ENCODE measurements at places on chromosomes 5 and 9.

DNA sequence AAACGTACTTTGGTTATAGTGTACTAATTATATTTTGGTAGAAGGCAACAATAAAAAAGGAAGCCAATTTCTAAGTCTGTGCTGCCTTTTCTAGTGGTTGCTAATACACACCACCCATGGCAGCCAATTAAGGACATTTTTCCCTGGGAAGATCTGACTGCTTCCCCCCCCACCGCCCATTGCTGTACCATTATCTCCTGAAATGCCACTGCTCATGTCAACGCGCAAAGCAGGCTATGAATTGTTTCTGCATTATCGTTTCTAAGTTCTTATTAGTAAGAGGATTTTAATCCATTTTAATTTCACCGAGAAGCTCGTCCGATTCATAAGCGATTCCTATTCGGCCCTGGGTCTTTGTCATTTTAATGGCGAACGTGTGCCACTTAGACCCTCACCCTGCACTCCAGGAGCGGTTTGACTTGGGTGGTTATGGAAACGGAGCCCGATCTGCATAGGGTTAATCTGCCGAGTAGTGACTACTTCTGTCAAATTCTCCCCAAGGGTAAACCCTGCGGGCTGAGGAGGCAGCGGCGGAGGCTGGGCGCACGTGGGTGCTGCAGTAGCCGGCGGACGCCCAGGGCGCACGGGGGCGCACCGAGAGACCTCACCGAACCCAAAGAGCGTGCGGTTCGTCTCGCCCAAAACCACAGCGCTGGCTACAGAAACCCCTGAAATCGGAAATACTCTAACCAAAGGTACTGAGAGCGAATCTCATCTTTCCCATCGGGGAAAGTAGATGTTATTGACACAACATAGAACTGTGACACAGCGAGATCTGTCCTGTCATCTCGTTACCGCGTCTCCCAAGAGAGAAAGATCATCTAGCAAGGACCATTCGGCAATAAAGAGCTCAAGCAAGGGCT is 55.8 kb upstream of the SHC3 start:
- DNase-seq: peak; percentile 5

GRCh38 chr5:38608874-38609273 is 52.4 kb upstream of the LIFR start:
- DNase-seq: no peak

DNA sequence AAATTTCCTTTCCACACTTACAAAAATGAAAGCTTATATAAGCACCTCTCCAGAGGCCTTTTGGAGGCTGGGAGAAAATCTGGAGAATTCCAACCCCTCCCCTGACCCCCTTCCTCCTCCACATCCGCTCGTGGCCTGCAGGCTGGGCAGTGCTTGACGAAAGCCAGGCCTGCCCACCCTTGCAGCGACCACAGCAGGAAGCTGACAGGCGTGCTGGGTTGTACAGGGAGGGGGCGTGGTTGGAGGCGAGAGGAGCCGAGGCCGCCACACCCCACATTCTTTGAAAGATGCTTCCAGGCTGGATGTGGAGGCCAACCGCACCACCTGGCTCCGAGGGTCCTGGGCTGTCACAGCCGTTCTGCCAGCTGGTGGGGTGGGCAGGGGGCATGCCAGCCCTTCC is 47.8 kb upstream of the IER5L start:
- DNase-seq: peak; percentile 21

GRCh38 chr9:106795031-106795430 is 67.9 kb upstream of the ZNF462 start:
- DNase-seq: no peak

DNA sequence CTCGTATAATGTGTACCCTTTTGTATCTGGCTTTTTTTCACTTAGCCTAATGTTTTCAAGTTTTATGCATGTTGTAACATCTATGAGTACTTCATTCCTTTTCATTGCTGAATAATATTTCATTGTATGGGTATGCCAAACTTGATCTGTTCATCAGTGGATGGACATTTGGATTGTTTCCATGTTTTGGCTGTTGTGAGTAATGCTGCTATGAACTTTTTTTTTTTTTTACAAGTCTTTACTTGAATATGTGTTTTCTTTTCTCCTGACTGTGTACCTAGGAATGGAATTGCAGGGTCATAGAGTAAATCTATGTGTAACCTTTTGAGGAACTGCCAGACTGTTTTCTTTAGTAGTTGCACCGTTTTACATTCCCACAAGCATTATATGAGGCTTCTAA is 52.4 kb downstream of the MTREX start:
- no peak for DNase-seq

DNA sequence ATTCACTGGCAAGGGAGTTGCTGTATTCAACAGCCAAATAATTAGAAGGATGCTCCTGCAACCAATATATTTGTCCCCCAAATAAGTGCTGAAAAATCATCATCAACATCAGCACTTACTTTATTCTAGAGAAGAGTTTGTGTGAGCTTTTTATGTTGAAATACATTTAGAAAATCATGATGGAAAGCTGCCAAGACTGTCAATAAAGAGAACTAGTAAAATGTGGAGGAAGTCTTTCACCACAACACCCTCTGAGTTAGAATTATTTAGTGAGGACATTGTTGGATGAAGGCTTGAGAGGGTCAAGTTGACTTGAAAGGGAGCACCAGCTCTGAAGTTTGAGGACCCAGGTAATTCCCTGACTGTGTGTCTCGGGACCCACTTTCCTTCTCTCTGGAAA is 100.2 kb upstream of the TBCA start:
- DNase-seq: no peak

DNA sequence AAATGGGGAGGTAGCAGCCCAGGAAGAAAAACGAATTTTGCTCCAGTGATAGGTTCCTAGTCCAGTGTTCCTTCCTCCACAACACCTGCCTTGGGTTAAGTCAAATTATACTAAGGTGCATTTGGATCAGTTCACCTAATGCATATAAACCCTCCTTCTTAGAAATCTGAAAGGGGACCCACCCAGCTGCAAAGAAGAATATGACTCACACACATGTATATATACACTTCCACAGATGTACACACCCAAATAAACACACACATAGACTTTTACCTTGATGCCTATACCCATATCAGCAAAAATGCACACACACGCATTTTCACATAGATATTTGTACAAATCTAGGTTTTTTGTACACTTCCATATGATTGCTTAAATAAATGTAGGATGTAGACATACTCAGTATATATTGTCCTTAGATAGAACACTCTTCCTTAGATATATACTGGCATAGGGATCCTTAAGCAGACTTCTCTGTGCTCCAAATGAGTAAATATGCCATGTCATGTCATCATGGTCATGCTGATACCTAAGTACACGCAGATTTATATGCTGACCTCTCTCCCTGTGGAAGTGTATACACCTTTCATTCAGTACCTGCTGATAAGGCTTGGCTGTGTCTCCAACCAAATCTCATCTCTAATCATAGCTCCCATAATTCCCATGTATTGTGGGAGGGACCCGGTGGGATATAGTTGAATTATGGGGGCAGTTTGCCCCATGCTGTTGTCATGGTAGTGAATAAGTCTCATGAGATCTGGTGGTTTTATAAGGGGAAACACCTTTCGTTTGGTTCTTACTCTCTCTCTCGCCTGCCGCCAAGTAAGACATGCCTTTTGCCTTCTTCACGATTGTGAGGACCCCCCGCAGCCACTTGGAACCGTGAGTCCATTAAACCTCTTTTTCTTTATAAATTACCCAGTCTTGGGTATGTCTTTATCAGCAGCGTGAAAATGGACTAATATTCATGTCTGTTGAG is 10.2 kb downstream of the ADRB2 start:
- no peak for DNase-seq

- DNase-seq: no peak
These were observed 87.3 kb downstream of the INVS start for GRCh38 chr9:100186356-100186755.

DNA sequence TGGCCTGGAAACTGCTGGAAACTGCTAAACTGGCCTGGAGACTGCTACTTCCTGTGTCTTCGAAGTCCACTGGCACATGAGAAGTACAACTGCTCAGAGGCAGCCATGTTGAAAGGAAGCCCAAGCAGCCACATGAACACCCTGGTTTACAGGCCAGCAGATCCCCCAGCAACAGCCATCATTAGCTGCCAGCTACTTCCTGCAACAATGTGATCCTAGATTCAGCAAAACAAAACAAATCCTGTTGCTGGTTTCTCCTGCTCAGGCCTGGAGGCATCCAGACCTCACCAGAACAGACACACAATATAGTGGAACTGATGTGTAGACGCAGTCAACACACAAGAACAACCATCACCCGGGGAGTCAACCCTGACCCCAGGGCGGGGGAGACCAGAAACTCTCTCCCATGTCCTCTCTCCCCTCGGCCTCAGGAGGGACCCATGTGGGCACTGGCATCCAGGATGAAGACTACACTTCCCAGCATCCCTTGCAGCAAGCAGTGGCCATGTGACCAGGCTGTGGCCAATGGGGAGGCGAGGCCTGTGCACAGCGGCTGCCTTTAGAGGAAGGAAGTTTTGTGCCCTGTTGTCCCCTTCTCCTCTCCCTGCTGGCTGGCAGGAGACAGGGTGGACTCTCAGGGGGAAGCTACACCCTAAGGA is 9.2 kb upstream of the LCN15 start:
- DNase-seq: no peak

DNA sequence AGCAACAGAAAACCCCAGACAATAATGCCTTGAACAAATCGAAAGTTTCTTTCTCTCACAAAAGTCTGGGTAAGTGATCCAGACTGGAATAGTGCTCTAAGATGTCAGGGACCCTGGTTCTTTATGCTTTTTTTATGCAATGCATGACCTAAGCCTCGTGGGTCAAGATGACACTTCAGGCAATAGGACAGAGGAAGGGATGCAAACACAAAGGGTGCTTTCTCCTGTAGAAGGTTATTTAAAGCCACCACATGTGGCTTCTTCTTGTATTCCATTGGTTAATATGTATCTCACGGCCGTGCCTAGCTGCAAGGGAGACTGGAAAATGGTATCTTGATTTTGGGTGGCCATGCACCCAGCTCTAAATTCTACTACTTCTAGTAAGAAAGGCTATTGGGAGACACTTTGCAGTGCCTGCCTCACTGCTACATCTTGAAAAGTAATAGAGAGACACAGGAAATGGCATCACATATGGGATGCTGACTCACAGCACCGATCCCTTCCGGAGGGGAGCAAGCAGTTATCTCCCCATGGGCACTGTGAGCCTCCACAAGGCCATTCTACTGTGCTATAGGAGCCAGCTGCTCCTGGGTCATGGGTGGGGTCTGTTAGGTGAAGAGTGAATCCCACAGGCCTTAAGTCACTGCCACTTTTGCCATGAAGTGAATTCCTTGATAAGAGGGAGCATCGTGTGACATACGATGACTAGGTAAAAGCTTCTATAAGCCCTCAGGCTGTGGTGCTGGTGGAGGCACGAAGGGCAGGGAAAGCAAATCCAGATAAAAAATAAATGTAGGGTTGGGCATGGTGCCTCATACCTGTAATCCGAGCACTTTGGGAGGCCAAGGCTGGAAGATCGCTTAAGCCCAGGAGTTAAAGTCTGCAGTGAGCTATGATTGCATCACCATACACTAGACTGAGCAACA is 32.5 kb upstream of the RAB14 start:
- no peak for DNase-seq

- no peak for DNase-seq
These were observed 24.7 kb upstream of the RXRA start for GRCh38 chr9:134301387-134302129.

GRCh38 chr9:14433351-14434157 is 119.6 kb upstream of the NFIB start:
- no peak for DNase-seq

- no peak for DNase-seq
These were observed 41.0 kb downstream of the CCDC192 start for GRCh38 chr5:127744241-127744640.

- no peak for DNase-seq
These were observed 494 bp downstream of the PTCH1 start for GRCh38 chr9:95516221-95516733.

DNA sequence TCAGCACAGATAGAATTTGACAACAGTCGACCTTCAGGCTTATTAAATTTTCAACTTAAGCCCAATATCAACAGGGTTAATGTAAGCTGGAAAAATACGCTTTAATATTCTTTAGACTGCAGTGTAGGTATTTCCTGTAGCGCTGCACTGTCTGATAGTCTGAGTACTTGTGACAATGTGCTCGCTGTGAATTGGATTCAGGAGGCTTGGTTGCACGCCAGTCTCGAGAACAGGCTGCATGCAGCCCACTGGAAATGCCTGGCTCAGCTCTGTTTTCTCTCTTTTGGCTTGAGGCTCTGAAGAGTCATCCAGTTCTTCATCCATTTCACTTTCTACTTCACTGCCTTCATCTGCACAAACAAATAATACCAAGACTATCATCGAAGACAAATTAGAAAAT is 300.9 kb downstream of the RFX3 start:
- DNase-seq: no peak

- no peak for DNase-seq
These were observed 52.4 kb upstream of the HMHB1 start for GRCh38 chr5:143759396-143760130.

DNA sequence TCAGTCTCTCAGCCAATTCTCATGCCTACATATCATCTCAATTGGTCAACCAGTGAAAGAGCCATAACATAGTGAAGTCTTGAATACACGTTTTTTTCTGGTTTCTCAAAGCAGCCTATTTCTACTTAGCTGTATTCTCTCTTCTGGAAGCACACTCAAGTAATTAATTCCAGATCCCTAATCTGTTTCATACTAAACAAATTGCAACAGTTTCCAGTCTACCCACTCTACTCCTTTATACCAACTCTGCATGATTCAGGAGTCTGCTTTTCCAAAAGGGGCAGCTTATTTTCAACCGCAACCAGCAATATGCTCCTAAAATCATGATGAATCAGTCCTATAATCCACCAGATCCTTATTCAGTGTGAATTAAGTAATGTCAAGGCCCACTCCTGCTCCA is 211.7 kb downstream of the TLE1 start:
- no peak for DNase-seq

DNA sequence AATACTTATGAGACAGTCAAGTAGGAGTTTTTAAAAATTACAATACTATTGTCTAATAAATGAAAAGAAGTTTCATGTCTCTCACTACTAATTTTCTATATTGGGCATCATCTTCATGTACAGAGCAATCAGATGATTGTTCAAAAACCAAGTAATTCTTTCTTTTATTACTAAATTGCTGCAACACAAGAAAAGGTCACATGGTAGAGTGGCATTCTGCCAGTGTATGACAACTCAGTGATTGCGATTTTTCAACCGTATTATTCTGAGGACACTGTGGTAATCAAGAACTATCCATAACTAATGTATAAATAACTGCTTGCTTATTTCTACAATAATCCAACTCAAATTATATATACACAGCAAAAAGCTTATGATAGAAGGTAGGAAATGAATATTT is 96.7 kb upstream of the GRHPR start:
- DNase-seq: no peak
